ENCODE measurements at places on chromosomes 6 and 20.

- no peak for DNase-seq
Observed at GRCh38 chr20:31717478-31718201, 5.0 kb downstream of the BCL2L1 start.

GRCh38 chr6:85372188-85372914 is 77.5 kb upstream of the NT5E start:
- DNase-seq: no peak

- DNase-seq: no peak
Observed at GRCh38 chr6:97450087-97450486, 167.1 kb upstream of the MMS22L start.

GRCh38 chr20:57898332-57898731 is 188.5 kb upstream of the PMEPA1 start:
- DNase-seq: no peak

GRCh38 chr6:5464099-5464885 is 203.0 kb downstream of the FARS2 start:
- DNase-seq: no peak

- DNase-seq: no peak
Observed at GRCh38 chr6:40918040-40918651, 120.9 kb downstream of the UNC5CL start.

- DNase-seq: no peak
Observed at GRCh38 chr20:33668466-33669155, 1.9 kb downstream of the ACTL10 start.

DNA sequence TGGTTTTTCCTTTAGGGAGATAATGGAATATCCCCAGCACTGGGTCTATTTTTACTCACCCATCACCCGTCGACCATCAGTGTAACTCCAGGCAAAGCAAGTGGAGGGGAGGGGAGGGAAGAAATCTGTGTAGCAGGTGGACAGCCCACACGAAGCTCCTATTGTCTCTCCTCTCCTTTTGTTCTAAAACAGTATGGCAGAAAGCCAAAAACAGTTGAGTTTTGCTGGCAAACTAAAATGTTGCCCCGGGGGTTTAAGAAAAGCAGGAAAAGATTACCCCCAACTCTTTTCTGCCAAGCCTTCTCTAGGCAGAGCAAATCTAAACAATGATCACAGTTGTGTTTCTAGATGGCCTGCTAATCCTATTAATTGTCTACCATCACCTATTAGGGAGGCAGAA is 89.7 kb downstream of the PREP start:
- DNase-seq: no peak

GRCh38 chr20:9286501-9287461 is 217.9 kb downstream of the PLCB4 start:
- no peak for DNase-seq

DNA sequence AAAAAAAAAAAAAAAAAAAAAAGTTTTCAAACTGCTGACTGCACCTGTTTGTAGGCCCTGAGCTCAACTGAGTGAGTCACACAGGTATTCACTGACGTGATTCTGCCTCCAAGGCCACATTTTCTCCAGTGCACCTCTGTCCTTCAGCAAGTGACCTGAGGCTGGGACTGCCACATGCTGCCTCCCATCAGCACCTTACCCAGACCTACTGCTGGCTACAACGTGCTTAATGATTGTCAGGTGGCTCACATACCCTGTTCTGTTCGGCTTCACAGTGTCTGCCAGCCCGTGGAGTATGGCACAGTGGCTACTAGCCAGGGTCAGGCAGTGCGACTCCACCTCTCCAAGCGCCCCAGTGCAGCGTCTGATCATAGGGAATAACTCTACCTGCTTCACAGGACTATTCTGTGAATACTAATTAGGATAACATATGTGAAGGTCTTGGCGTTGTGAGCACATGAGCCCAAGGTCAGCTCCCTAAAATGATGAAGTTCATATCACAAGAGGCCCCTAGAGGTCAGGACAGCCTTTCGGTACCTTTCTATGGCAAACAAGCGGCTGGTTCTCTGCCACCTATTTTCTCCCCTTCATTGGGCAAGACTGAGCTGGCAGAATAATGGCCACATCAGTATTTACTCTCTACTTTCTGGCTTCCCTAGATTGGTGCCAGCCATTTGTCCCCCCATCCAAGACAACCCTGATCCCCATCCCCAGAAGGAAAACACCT is 28.1 kb downstream of the RIPOR3 start:
- peak; percentile 91 for DNase-seq

GRCh38 chr6:31585491-31585890 is 586 bp upstream of the LST1 start:
- DNase-seq: peak; percentile 22

DNA sequence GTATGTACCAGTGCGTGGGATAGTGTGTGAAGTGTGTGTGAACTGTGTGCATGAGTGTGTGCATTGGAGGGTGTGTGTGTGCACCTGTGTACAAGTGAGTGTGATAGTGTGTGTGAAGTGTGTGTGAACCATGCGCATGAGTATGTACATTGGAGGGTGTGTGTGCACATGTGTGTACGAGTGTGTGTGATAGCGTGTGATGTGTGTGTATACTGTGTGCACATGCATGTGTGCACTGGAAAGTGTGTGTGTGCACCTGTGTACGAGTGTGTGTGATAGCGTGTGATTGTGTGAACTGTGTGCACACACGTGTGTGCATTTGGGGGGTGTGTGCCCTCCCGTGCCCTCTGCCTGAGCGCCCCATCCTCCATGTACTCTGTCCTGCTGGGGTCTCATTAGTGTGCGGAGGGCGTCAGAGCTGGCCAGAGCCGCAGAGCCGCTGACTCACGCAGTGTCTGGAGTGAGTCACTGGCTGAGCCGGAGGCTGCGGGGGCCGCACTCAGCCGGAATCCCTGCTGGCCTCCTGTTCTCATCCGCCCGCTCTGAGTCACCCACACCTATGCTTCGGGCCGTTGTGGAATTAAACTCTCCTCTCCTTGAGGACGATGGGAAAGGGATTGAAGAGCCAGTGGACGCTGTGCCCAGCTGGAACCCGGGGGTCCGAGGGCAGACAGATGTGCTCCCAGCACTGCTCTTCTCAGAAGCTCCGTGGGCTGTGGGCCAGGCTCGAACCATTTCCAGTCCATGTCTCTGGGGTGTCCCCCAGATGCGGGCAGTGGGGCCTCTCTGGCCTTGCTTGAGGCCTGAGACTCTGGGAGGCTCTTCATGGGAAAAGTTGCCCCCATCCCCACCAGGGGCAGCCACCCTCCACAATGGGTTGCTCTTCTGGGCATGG is 27.3 kb upstream of the STX16 start:
- DNase-seq: peak; percentile 96

All from SW480 (cell line).